Epithelial cell of esophagus (primary cell): ENCODE measurements at places on chromosomes 3 and 15.

GRCh38 chr3:71069797-71070196 lies 513.7 kb downstream of the FOXP1 start:
- peak; percentile 99 for DNase-seq

DNA sequence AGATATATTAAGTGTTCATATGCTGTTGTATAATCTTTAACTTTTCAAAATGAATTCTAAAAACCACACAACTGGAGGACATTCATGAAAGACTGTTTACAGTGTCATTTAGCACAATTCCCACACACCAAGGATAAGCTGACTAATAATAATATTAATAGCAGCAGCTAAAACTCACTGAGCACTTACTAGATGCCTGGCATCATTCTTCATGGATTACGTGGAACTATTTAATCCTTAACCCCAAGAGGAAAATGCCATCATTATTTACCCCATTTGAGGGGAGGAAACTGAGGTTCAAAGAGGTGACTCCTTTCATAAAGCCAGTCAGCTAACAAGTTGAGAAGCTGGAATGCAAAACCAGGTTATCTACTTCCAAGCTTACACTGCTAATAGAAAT lies 77.0 kb downstream of the TMEM108 start:
- peak; percentile 2 for DNase-seq

- no peak for DNase-seq
Observed at GRCh38 chr3:148073721-148074456, 623.8 kb upstream of the AGTR1 start.

DNA sequence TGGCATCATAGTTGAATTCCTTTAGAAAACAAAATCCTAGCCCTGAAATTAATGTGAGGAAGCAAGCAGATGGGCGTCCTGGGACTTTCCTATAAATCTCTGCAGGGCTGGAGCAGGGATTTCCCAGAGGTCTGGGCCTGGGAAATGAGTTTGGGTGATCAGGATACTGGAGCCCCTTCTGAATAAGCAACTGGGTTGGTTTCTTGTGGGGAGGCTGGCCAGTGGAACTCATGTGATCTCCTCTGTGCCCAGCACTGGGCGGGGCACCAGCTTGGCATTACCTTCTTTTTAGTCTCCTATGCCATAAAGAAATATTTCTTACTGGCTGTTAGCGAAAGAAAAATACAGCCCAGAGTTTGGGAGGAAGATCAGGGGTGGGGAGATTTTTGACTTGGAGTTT lies 1.7 kb downstream of the THSD4 start:
- DNase-seq, result no peak

DNA sequence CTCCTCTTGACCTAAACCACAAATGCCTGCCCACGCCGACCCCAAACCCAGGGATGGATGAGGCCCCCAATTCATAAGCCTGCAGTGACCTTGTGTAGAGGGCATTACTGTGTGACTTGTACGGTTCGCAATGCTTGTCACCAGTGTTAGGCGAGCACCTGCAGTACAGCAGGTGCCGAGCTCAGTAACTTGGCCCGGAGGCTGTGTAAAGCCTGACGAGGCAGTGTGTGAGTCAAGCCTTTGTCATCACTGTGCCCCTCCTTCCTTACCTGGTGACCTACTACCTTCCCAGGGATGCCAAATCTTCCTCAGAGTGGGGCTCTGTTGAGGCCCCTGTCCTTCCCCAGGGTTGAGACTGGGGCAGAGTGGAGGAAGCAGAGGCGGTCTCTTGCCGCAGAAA lies 37.2 kb upstream of the TMEM115 start:
- peak; percentile 94 for DNase-seq

DNA sequence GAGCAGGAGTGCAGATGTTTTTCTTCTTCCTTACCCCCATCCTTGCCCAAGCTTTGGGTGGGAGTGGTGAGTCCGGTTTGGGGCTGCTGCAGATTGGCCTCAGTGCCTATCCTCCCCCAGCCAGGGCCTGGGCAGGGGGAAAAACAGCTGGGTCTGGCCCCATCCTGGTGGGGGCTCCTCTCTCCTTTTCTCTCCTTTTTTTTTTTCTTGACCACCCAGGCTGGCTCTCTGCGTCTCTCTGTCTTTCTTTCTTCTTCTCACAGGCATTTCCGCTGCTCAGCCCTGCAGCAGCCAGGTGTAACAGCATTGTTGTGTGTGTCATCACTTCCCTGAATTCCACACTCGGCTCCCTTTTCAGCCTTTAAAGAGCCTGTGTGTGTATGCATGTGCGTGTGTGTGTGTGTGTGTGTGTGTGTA lies 2.0 kb downstream of the FOXL2NB start:
- peak; percentile 55 for DNase-seq

DNA sequence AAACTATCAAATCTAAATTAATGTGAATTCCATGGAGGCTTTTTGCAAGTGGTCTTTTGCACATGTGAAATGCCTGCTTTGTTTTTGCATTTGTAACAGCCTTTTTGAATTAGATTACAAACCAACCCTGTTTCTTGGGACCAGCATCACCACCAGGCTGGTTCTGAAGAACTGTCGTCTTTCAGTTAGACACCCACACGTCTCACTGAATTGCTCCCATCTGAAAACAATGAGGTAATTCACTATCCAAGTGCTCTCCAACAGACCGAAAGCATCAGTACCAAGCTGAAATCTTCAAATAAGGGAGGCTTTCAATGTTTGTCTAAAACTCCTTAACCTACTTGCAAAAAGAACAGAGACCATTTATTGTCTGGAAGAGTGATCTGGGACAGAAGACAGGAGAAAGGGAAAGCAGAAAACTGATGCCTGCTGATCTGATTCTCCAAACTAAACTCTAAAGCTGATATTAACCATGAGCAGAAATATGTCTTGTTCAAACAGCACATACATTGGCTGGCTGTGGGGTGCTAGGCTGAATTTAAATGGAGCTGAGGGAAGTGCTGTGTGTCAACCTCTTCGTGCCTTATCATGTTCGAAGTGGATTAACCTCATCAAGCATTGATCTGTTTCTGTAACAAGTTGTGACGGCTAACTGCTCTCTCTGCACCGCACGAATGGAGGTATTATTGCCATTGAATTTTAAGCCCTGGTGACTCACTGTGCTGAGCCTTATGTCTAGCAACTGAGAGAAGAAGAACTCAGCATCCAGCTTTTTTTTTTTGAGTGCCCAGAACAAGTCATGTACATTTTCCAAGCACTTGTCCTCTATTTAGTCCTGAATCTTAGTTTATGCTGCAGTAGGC lies 213.7 kb upstream of the P2RY1 start:
- DNase-seq, result peak; percentile 90

DNA sequence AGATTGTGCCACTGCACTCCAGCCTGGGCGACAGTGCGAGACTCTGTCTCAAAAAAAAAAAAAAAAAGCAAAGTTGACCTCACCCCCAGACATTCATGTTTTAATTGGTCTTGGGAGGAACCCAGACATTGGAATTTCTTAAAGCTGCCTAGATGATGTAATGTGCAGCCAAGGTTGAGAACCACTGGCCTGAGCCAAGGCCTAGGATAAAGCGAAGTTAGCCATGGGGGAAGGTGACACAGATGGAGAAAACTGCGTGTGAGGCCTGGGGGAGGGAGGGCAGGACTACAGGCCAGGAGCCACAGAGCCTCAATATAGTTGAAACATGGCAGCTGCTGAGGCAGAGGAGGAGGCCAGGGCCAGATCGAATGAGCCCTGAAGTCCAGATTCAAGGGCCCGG lies 21.0 kb downstream of the GLB1 start:
- DNase-seq, result no peak

GRCh38 chr15:89328398-89329254 lies 6.0 kb downstream of the POLG start:
- no peak for DNase-seq
